ENCODE measurements at places on chromosomes 16 and 17.

- no peak for DNase-seq
Observed at GRCh38 chr16:50270510-50271147, 4.3 kb downstream of the ADCY7 start.

- no peak for DNase-seq
Observed at GRCh38 chr16:2691491-2692248, 9.3 kb downstream of the KCTD5 start.

GRCh38 chr17:78605429-78605828 lies 28.2 kb upstream of the DNAH17 start:
- DNase-seq, result no peak

DNA sequence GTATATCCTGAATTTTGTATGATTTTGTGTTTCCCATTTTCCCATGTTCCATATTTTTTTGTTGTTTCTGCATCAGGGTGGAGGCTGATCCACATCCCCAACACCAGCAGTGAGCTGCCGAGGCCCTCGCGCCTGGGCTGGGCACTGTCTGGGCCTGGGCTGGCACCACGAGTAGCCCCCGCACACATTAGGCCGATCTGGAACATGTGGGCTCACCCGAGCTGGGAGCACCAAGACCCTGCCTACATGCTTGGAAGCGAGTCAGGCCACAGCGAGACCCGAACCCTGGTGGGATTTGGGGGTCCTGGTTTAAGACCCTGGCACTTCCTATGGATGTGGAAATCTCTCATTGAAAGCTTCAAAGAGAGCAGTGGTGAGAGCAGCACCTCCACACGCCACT lies 8.5 kb downstream of the KCTD5 start:
- DNase-seq, result no peak

GRCh38 chr16:85402910-85403692 lies 210.0 kb upstream of the GSE1 start:
- DNase-seq, result no peak

DNA sequence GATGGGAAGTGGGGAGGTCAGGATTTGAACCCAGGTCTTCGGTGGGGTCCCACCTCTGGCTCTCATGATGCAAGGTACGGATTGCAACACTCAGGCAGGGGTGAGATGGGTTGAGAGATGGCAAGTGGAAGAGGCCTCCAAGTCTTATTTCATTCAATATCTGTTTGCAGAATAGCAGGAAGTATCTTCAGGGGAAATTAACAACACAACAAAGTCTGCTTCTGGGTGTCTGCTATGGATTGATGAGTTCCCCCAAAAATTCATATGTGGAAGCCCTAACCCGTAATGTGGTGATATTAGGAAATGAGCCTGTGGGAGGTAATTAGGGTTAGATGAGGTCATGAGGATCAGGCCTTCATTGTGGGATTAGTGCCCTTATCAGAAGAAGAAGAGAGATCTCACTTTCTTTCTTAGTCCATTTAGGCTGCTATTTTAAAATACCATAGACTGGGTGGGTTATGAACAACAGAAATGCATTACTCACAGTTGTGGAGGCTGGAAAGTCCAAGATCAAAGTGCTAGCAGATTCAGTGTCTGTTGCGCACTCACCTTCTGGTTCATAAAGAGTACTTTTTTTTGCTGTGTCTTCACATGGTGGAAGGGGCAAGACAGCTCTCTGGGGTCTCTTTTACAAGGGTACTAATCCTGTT lies 4.4 kb upstream of the CD300H start:
- DNase-seq, result no peak

GRCh38 chr17:57707892-57708291 lies 37.2 kb downstream of the CCDC182 start:
- DNase-seq, result peak; percentile 44

DNA sequence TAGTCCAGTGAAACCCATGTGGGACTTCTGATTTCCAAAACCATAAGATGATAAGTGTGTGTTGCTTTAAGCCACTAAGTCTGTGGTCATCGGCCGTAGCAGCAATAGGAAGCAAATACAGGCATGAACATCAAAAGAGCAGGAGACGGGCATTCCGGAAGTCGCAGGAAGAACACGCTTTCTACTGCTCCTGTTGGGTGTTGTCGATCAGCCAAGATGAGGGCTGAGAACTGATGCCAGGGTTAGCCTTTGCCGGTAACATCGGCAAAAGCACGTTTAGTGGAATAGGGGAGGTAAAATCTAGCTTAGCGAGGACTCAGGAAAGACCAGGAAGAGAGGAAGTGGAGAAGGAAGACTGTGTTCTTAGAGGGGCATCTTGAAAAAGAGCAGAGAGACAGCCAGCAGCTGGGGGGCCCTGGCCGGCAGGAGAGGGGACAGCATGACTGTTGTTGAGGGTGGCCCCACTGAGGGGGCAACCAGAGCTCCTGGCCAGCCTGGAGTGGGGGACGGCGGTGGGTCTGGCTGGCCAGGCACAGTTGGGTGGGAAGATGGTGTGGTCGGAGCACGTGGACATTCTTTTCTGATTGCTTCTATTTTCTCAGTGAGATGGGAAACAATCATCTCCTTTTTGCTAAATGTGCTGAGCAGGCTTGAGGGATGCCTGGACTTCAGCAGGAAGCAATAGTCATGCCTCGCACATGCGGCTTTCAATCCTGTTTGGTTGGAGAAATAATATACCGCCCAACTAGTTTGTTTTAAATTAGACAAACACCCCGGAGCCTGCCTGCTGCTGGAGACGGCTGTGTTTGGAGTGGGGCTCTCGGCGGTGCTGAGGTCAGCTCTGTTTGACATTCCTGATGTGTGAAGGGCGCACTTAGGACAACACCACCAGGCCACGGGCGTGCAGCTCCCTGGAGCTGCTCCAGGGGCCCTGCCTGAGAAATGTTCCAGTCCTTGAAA lies 109.9 kb downstream of the METRNL start:
- peak; percentile 59 for DNase-seq

- peak; percentile 70 for DNase-seq
Observed at GRCh38 chr17:50027172-50027880, 28.6 kb upstream of the ITGA3 start.
